ENCODE measurements at places on chromosomes 6 and 20.

- DNase-seq, result no peak
These were observed 151.0 kb downstream of the SCML4 start for GRCh38 chr6:107673076-107673494.

DNA sequence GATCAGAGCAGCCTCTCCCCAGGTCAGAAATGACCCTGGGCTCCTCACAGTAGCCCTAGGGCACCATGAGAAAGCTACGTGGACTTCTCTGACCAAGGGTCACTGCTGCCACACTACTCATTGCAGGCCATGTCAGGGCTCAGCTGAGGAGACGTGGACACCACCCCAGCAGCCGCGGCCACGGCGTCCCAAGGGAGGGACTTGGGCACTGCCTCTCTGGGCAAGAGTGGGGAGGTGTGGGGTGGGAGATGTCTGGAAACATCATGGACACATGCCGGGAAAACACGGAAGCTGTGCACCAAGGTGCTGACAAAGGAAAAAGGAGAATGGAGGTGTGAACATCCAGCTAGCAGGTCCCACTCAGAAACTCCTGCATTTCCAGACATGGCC is 9.0 kb downstream of the GMEB2 start:
- no peak for DNase-seq

GRCh38 chr6:92538275-92538674 is 881.1 kb downstream of the EPHA7 start:
- DNase-seq, result no peak

DNA sequence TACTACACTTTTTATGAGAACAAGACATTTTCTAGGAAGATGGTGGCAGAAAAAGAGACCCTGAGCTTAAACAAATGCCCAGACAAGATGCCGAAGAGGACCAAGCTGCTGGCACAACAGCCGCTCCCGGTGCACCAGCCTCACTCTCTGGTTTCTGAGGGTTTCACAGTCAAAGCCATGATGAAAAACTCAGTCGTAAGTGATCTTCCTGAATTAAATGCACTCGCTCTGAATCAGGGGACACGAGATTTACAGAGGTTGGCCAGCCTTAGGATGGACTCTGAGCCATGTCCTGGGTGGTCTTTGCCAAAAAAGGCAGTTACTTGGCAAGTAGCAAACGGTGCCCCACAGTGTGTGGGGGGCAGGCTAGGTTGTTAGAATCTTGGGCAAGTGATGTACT is 423 bp downstream of the PACRG start:
- DNase-seq, result no peak

GRCh38 chr20:47795214-47795907 is 10.1 kb upstream of the SULF2 start:
- DNase-seq, result no peak
